ENCODE measurements at places on chromosomes 2 and 18.

GRCh38 chr2:157283468-157283867 lies 26.0 kb downstream of the GALNT5 start:
- no peak for DNase-seq

DNA sequence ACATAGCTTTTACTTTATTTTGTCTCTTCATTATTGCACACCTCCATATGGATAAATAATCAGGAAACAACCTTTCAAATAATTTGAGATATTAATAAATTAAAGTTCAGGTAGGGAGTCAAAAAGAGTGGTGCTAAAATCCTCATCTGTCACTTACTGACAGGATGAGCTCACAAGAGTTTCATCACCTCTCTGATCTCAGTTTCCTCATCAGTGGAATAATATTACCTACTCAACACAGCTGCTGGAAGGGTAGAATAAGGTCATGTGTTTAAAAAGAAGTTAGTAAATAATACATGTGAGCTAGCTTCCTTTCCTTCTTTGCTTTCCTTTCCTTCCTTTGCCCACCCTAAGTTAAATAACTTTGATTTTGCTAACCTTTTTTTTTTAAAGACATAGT lies 61.9 kb downstream of the RDH14 start:
- no peak for DNase-seq

DNA sequence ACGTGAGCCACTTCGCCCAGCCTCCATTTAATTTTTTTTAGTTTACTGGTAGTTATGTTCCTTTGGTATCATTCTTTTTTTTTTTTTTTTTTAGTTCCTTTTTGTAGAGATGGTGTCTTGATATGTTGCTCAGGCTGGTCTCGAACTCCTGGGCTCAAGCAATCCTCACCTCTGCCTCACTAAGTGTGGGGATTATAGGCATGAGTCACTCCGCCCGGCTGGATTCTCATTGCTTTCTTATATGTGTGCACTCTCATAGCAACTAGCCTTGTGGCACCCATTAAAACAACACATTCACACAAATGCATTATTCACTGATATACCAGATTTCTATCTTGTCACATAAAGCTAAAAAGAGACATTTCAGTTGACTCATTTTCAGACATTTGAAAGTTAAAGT lies 4.2 kb downstream of the TTC27 start:
- peak; percentile 39 for DNase-seq

GRCh38 chr2:88005776-88006175 lies 10.6 kb downstream of the RNU2-63P start:
- no peak for DNase-seq

DNA sequence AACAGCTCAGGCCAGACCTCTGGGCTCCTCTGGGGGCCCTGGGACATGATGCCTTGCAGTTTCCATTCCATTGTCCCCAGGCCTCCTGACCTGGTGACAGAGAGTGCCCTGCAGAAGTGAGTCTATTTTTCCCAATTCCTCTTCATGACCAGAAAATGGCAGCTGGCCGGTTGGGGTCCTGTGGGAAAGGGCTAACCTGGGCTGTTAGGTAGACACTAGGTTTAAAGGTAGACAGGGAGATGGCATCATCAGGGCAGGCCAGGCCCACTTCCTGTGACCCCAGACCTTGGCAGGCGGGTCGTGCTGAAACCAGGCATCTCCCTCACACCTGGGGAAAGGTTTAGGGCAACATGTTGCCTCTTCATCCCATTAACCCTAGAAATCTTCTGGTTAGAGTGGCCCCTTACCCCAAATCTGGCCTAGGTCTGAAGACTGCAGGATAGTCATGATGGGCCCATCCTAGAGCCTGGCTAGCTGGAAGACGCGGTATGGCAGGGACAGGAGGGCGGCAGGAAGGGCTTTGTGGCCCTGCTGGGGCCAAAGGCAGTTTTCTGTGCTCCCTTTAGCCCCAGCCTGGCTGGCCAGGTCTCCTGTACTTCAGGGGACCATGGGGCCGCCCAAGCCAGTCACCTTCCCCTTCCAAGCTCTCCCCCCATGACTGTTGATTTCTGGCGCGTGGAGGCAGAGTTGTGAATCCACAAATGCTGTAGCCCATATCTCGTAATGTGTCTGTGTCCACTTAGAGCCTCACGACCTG lies 10.1 kb downstream of the POMC start:
- no peak for DNase-seq

- no peak for DNase-seq
These were observed 6.1 kb upstream of the FAM171B start for GRCh38 chr2:186687807-186688211.

DNA sequence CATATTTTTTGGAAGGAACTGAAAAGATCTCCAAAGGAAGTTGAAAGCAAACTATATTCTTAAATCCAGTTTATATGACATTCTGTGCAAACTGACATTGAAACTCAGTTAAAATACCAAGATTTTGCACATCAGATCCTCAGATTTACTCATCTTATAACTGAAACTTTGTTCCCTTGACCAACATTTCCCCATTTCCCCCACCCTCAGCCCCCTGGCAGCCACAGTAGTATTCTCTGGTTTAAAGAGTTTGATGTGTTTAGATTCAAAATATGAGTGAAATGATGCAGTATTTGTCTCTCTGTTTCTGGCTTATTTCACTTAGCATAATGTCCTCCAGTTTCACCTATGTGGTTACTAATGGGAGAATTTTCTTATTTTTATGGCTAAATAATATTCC lies 99.2 kb upstream of the ITGA4 start:
- no peak for DNase-seq

GRCh38 chr2:56705713-56706112 lies 521.9 kb downstream of the CCDC85A start:
- DNase-seq = no peak

- no peak for DNase-seq
These were observed 181.1 kb upstream of the COPS8 start for GRCh38 chr2:236904389-236905263.

DNA sequence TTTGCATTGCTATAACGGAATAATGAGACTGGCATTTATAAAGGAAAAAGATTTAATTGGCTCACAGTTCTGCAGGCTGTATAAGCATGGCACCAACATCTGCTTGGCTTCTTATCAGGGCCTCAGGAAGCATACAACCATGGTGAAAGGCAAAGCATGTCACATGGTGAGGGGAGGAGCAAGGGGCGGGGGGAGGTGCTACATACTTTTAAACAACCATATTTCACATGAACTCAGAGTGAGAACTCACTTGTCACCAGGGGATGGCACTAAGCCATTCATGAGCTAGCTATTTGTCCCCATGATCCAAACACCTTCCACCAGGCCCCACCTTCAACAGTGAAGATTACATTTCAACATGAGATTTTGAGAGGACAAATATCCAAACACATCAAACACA lies 188.7 kb downstream of the MBD5 start:
- DNase-seq = no peak

DNA sequence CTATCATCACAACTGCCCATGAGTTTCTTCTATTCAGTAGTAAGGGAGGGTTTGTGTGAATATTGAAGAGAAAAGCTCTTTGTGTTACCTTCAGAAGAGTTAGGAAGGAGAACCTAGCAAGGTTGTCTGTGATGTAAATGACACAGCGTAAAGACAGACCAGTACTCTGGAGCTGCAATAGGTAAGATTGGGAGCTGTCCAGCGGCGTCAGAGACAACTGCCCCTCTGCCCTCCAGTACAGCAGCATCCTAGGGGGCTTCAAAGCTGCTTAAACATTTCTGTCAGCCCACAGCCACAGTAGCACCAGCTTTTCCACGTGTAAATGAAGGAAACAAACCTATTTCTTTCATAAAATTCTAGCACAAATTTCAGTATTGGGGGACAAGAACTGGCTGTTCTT lies 34.5 kb downstream of the NYAP2 start:
- no peak for DNase-seq
